Stimulated activated CD4-positive, alpha-beta T cell treated with anti-CD3 and anti-CD28 coated beads, Interleukin-15, amount 100 ng/mL, for 1 hour (primary cell): ENCODE measurements at places on chromosomes 4 and X.

DNA sequence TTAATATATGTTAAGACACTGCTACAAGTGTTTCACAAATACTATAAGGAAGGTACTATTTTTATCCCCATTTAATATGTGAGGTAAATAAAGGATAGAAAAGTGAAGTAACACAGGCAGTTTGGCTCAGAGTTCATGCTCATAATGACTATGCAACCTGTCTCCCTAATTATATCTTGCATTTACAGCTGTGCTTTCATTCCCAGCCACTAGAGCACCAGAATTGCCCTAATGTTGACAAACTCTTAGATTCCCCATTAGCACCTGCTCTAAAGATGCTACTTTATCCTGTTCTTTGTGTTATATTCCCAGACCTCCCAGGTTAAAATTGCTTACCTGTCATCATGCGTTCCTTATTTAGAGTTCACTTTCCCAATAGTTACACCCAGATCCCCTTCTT is 833.6 kb downstream of the CCSER1 start:
- DNase-seq: no peak

DNA sequence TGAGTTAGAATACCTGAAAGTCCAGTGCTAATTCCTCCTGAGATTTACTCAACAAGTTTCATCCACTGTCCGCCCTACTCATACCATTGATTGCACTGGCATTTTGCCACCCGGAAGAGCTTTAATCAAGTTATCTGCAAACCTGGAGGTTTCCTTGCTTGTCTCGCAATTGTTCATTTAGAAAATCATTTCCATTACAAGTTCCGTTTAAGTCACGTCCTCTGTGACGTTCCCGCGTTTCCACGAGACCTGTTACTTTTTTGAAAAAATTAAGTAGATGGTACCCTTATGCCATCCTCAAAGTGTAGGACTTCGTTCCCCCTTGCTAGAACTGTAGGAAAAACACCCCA is 761 bp upstream of the FRYL start:
- DNase-seq: no peak

DNA sequence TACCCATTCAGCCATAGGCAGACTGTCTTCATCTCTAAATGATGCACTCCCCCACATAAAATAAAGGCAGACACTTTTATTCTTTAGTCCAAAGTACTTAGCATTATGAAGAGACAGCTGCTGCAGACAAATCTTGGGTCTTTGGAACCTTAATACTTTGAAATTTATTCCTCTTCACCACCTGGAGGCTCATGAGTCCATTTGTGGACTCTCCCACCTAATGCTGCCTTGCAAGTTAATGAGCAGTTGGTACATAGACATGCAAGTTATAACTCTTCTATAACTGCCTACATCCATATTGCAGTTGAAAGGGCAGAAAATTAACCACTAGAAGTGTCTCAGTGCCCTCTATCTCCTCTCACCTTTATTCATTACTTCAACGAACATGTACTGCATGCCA is 118.6 kb upstream of the CPEB2 start:
- DNase-seq: no peak

GRCh38 chr4:105060628-105061027 is 86.0 kb upstream of the TET2 start:
- DNase-seq: no peak
